ENCODE measurements at places on chromosomes 5 and 9.
A peak's percentile ranks its signal among the peaks of the same experiment; 100 is the strongest.

- DNase-seq, result no peak
Measured at GRCh38 chr5:34686762-34687268, 30.7 kb downstream of the RAI14 start.

DNA sequence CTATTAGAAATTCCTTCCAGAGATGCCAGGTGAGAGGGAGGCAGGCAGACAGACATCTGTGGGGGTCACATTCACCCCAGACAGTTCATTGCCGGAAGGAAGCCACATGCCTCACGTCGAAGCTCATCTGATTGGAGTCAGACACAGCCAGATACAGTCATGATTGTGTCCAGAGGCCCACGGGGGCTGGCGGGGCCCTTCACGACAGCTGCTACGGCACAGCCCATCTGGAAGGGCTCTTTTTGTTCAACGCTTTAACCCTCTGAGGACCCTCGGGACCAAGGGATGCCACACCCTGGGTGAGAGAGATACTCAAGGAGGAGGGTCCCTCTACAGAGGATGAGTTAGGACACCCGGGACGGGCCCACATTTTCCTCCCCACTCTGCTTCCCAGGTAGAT lies 31.9 kb upstream of the GABRP start:
- DNase-seq, result no peak

- DNase-seq, result no peak
Measured at GRCh38 chr5:81606150-81606549, 144.7 kb downstream of the SSBP2 start.

GRCh38 chr9:114392749-114393112 lies 4.9 kb upstream of the AKNA start:
- DNase-seq, result no peak

- DNase-seq, result no peak
Measured at GRCh38 chr9:110476251-110476650, 103.3 kb downstream of the SVEP1 start.

GRCh38 chr9:75803130-75803529 lies 87.3 kb upstream of the PCSK5 start:
- DNase-seq, result no peak

DNA sequence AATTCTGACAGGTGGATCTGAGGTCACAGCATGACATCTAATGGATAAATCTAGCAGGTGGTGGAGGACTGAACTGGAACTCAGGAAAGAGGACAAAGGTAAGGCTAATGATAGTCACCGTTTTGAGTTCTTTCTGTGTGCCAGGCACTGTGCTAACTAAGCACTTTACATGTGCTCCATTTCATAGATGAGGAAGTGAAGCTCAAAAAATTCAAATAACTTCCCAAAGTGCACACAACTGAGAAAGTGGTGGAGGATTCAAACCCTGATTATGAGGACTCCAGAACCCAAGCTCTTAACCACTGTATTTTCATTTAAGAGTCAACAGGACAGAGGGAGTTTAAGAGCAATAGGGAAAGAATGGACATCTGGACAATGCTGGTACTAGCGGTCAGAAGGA lies 7.1 kb upstream of the DELE1 start:
- DNase-seq, result no peak

DNA sequence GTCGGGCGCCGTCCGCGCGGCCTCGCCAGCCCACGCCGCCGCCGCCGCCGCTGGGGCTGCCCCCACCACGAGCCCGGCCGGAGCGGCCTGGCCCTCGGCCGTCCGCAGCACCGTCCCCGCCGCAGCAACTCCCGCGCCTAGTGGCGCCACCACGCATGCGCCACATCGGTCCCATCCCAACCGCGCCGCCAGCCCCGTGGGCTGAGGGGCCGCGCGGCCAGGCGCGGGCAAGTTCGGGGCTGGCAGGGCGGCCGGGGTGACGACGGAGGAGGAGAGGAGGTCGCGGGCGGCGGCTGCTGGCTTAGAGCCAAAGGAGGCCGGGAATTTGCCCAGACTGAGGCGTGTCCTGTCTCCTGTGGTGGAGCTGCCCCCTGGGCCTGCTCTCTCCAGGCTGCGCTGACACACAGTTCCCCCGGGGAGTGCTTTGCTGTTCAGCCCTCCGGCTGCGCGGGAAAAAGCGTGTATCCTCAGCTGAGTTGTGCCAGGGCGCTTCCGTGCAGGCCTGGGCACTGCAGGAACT lies at the start of gene TUSC1:
TUSC1 (minus strand) TSS at position 298 of the 520 bp plus-strand sequence; CDS start at position 166, 132 bp downstream.
- DNase-seq, result no peak

- no peak for DNase-seq
Measured at GRCh38 chr9:23779220-23779619, 46.8 kb downstream of the ELAVL2 start.

GRCh38 chr9:136508729-136509500 lies 26.1 kb upstream of the SEC16A start:
- no peak for DNase-seq

- DNase-seq, result no peak
Measured at GRCh38 chr5:132380741-132381140, 11.2 kb downstream of the SLC22A5 start.

- no peak for DNase-seq
Measured at GRCh38 chr9:89177012-89177943, 1.3 kb downstream of the SHC3 start.

GRCh38 chr9:98326459-98327248 lies 71.2 kb upstream of the TBC1D2 start:
- no peak for DNase-seq

DNA sequence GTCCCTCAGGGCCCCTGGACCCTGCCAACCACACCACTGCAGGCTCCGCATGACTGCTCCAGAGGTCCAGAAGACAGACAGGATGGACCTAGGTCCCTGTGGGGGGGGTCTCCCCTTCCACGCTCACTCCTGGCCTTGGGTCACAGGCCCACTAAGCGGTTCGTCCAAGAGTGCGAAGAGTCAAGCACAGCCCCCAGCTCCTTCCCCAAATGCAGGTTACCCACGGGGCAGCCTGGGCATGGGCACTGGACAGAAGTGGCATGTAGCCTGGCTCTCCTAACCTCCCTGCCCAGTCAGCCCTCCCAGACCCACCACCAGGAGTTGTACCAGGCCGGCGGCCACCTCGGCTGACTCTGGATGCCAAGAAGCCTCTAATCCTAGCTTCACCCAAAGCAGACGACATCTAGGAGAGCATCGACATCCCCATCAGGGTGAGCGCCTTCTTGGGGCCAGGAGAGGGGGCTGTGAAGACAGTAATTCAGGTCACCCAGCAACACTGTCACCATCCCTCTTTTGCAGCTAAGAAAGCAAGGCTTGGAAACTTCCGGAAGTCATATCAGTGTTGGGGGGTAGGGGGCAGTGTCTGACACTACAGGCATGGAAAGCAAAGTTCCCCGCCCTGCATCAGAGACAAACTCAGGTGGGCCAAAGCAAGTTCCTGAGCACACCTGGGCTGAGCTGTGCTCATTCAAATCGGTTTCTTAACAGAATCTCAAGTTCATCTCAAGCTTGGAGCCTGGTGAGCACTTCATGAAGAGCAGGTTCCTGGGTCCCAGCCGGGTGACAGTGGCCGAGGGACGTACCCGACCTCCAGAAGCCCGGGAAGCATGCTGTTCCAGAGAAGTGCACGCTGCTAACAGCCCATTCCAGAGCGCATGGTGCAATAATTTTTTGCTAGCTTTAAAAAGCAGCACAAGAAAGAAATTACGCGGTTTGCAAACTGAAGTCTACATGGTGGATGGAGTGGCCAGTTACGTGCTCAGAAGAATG lies 68.7 kb downstream of the SEMA4D start:
- peak; percentile 38 for DNase-seq

GRCh38 chr9:97628668-97629067 lies 4.5 kb downstream of the TSTD2 start:
- DNase-seq, result no peak

DNA sequence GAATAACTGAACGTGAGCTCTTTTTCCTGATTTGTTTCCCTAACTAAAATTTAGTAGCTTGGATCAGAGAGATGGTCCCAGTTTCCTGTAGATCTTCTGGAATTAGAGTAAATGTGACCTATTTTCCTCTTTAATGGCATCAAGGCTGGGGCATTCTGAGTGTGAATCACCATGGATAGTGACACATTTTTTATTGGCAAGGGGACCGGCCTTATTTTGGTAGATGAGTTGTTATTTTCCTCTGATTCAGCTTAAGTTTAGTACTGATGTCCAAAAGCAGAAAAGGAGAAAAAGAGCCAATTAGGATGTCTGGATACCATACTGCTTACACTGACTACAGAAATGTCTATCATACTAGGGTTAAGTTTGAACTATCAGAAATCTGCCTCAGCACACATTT lies 68.1 kb downstream of the RNF38 start:
- no peak for DNase-seq

GRCh38 chr5:137097203-137097602 lies 401.9 kb downstream of the SPOCK1 start:
- DNase-seq, result no peak

- no peak for DNase-seq
Measured at GRCh38 chr9:109705515-109705914, 74.5 kb upstream of the PALM2AKAP2 start.

GRCh38 chr9:35835216-35835632 lies 6.2 kb downstream of the TMEM8B start:
- DNase-seq, result no peak

GRCh38 chr9:84138541-84138940 lies 157.9 kb downstream of the RMI1 start:
- no peak for DNase-seq

DNA sequence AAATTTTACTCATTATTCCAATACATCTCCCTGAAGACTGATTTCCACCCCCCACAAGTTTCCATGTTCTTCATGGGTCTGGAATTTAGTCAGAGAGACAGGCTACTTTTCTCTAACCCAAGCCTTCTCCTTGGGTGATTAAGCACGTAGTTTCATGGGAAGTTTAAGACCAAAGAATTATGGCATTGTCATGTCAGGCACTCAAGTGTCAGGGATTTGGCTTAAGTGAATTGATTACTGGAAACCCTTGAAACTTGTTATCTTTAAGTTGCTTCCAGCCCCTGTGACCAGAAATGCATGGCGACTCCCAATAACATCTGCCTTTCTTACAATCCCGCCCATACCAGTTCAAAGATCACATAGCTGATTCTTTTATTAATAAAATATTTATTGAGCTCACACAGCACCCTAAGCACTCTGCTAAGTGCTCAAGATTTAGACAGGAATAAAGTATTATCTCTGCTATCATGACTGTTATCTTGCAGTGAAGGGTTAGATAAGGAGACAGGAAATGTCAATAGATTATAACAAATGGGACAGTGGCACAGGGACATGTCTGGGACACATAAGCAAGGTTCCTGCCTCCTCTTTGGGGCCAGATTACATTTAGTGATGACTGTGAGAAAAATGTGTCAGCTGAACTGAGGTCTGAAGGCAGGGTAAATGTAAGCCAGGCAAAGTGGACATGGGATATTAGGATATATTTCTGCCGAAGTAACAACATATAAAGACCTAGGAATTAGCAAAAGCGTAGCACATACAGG lies 241.2 kb upstream of the TNC start:
- no peak for DNase-seq

DNA sequence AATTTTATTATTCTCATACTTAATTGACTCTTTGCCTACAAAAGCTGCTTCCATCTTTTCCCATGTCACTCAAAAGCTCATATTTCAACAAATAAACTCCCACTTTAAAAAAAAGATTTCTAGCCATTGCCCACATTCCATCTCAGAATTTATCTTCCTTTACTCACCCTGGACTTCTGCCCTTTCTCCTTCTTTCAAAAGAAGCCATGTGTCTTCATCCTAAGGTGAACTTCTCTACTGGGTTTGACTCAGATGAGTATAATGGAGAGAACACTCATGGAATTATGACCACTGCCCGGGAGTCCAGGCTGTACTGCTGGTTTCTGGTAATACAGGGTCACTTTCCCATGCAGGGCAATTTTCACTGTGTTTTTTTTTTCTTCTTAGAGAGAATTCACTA lies 548.5 kb upstream of the ZNF462 start:
- no peak for DNase-seq

DNA sequence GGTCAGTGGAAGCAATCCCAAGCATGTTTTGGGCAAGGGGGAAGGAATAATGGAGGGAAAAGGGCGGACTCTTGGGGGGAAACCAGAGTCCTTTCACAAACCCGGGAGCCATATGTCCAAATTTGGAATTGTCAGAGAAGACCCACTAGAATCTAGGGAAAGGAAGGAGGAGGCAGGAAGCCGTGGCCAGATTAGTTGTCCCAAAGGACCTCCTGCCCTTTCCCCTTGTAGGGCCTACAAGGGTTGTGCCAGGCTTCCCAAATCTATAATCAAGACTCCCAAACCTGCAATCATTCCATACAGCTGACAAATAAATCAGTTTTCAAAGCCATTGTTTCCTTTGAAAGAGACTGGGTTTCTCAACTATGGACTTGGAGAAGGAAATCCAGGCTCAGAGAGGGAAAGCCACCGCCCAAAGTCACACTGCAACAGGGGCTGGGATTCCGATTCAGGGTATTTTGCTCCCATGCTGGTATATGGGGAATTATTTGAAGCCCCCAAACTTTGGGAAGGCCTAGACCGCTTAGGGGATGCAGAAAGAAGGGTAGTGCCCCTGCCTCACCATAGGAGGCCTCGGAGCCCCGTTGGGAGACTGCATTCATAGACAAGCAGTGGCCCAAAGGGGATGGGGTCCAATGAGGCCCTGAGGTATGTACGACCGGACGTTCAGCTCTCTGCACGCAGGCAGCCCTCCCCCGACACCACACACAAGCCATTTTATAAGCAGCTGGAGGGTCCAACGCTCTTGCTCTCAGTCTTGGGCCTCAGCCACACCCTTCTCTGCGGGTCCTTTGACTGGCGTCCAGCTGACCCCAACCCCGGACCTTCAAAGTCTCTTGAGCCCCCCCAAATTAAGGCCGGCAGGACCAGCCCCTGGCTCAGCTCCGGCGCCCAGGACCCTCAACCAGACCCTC lies 815 bp downstream of the ANXA6 start:
- DNase-seq, result no peak

DNA sequence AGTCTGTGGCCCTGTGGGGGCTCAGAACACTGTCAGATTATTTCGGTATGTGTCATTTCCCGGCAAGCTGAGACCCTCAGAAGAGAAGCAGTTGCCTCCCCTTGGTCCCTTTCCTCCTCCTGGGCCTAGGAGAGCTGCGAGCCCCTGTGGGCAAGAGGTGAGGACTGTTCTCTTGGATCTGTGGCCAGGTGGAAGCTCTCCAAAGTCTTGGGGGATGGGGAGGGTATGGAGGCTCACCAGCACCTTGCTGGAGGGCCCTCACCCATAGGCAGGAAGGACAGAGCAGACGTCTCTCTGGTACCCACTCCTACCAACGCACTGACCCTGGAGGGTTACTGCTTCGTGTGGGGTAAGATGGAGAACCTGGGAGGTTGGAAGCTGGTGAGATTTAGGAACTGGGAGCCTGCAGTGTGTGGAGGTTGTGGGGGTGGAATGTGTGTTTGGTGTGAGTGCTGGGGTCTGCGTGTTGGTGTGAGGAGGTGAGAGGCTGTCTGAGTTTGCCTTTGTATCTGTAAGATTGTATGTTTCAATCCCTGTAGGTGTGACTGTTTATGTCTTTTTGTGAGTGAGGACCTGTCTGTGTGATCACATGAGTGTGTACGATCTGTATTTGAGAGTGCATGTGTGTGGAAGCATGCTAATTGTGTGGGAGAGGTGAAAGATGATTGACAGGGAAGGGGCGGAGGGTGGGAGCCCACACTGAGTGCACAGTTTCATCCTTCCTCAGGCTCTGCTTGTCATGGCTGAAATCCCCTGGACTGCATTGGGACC lies 52.4 kb upstream of the PSD2 start:
- DNase-seq, result no peak
